ENCODE measurements at places on chromosomes 12 and 14.

DNA sequence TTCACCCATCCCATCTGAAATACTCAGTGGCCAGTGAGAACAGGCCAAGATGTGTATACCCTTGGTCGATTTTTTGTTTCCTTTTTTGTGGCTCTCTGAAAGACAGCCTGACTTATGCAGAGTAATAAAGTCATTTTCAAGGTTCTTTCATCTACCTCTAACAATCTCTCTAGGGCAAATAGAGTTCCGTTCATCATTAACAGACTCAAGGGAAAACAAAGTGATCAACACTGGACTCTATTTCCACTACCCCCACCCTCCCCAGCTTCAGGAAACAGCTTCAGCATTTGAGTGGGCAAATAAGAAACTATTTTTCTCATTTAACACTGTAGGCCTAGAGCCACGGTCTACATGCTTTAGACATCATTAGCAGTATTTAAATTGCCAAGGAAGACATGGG, 15.9 kb downstream of the PRKAB1 start:
- DNase-seq, result no peak

GRCh38 chr12:17159506-17160300, 553.7 kb upstream of the LMO3 start:
- DNase-seq, result no peak

GRCh38 chr14:68568907-68569897, 223.7 kb downstream of the ZFP36L1 start:
- DNase-seq, result no peak

- DNase-seq, result no peak
These were observed 159.0 kb downstream of the LRIG3 start for GRCh38 chr12:58761308-58761707.

- no peak for DNase-seq
These were observed 183.7 kb downstream of the BMP4 start for GRCh38 chr14:53772936-53773335.

GRCh38 chr12:123148655-123149054, 2.2 kb downstream of the PITPNM2 start:
- no peak for DNase-seq

All from NK-92 treated with Interleukin-12 subunit alpha and Interleukin-12 subunit beta, amount 100 ng/mL, for 24 hours (cell line).